ENCODE measurements at places on chromosomes 12 and 14. TPM values are rescaled to one million over a fixed set of nuclear protein-coding genes. Genes with fewer than 3 reads are reported as not detected.
A peak's percentile ranks its signal among the peaks of the same experiment; 100 is the strongest.

DNA sequence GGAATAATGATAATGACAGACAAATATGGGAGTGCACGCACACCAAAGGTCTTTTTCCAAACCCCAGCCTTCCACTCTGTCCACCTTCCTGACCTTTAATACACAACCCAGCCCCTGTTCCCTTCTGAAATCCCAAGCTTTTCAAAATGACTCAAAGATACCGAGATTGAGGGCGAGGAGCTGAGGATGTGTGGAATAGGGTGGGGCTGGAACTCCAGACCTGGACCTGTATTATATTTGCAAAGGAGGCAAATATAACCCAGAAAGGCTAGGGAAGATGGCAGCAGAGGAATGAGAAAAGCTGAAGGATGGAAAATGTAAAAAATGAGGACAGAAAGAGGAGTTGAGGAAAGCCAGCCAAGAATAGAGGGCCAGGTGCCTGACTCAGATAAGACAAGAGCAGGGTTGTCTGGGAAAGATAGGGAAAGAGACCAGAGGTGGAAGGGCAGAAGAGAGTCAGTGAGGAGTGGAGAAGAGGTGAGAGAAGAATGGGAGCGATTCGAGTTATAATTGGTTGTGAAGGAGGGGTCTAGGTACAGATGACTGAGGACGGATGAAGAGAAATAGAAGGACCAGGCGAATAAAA, 1.0 kb upstream of the PTMS start:
- H3K4me1 ChIP-seq, result peaks cover 36% of the 10 kb centered on the region
- DNase-seq, result no peak
- H3K4me3 ChIP-seq, result peak overlapping the region; percentile 70
- H3K27me3 ChIP-seq, result no peaks in the 10 kb centered on the region

Gene SDS
- total RNA-seq, result not detected

GRCh38 chr14:90815822-90816662, at the start of gene TTC7B:
TSS of gene TTC7B (minus strand) at chr14:90816430. CDS start at chr14:90816295, 135 bp downstream.
- DNase-seq, result no peak
- no peak within 1 kb of the TSS for H3K4me3 ChIP-seq
- no peaks in the 10 kb centered on the region for H3K27me3 ChIP-seq
- H3K27ac ChIP-seq, result no peak within 1 kb of the TSS
- H3K36me3 ChIP-seq, result no peaks in the 10 kb centered on the region

GRCh38 chr12:59375633-59376032, 220.2 kb upstream of the SLC16A7 start:
- H3K27me3 ChIP-seq, result no peaks in the 10 kb centered on the region
- DNase-seq, result no peak
- H3K36me3 ChIP-seq, result no peaks in the 10 kb centered on the region
- H3K4me1 ChIP-seq, result no peaks in the 10 kb centered on the region
- no peak overlapping the region for H3K27ac ChIP-seq

Gene MUCL1
- not detected for total RNA-seq
